ENCODE measurements at places on chromosomes 3 and 15. TPM values are rescaled to one million over a fixed set of nuclear protein-coding genes. Genes with fewer than 3 reads are reported as not detected.

Gene AHSG
- 0.09 TPM for total RNA-seq

Gene FGF7
- total RNA-seq: not detected

Gene ECE2
- not detected for total RNA-seq

Gene CSPG5
- total RNA-seq: 1.3 TPM

Gene LRRC2
- not detected for total RNA-seq

Gene RBPMS2
- 7.2 TPM for total RNA-seq

Gene GOLGA6L4
- 0.39 TPM for total RNA-seq

Gene CELSR3
- total RNA-seq: 3.8 TPM

Gene PLAAT1
- total RNA-seq: 0.09 TPM

Gene CRABP1
- 2.2 TPM for total RNA-seq
